ENCODE measurements at places on chromosomes 3 and 15.

DNA sequence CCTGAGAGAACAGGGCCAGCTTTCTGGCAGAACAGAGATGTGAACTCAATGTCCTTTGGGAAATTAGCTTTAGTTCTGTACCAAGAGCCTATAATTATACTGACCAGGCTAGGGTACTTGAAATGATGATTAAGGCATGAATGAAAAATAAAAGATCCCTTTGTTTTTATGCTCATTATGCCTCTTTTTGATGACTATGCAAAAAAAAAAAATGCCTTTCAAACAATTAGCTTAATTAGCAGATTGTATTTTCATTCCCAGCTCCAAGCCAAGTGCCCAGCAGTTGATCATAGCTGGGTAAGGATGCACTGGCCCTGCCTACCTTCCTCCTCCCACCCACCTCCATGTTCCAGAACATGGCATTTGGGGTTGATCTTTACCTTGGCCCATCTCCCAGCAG is 56.8 kb downstream of the LYZL4 start:
- DNase-seq = no peak

DNA sequence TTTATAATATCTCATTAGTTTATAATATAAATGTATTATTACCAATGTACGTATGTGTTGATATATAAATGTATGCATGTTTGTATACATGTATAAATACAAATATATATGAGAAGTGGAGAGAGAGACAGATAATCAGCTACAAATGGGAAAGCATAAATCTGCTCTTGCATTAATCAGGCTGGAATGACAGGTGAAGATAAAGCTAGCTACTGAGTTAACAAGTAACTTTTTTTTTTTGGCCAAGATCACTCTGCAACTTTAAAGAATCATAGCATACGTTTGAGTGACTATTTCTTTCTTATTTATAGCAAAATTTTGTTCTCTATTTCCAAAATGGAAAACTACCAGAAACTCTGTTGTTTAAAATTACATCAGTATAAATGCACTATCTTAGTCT is 422.8 kb downstream of the SI start:
- DNase-seq = no peak

GRCh38 chr15:63986185-63986680 is 60.1 kb downstream of the DAPK2 start:
- no peak for DNase-seq

GRCh38 chr15:25410649-25411048 is 28.2 kb downstream of the UBE3A start:
- no peak for DNase-seq

GRCh38 chr3:33388374-33389100 is 51.7 kb downstream of the UBP1 start:
- peak; percentile 54 for DNase-seq

- DNase-seq = no peak
Measured at GRCh38 chr3:142846779-142847577, 41.9 kb downstream of the PCOLCE2 start.

- DNase-seq = peak; percentile 62
Measured at GRCh38 chr3:77539677-77540076, 499.8 kb downstream of the ROBO2 start.

DNA sequence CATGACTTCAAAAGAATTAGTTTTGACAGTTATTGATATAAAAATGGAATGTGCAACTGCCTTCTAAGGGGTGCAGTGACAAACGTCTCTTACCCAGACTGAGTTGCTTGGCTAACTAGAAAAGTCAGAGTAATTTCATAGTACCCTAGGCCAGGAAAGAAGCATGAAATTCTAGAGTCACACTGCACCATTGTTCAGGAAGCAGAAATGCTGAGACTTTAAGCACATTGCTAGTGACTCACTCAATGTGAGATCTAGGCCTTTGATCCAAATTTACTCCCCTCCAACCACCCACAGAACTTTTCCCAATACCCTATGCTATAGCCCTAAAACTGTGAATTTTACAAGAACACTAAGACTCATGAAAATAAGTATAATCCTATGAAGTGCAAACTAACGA is 110.8 kb downstream of the DUT start:
- DNase-seq = no peak

GRCh38 chr15:94674296-94674695 is 442.9 kb downstream of the MCTP2 start:
- peak; percentile 11 for DNase-seq

DNA sequence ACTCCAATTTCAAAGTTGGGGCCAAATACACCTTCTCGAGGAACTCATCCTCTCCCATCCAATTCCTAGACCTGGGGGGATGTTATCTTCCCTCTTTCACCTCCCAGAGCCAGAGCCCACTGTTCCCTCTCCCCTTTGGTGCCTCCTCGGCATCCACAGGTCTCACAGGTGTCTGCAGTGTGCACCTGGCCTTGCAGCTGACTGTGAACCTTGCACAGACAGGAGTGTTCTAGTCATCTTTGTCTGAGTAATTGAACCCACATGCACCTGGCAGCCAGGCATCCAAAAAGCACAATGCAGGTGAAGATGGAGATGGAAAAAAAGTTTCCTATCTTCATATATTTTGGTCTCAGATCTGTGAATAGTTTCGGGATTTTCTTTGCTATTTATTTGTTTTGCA is 30.8 kb downstream of the PCOLCE2 start:
- DNase-seq = no peak

DNA sequence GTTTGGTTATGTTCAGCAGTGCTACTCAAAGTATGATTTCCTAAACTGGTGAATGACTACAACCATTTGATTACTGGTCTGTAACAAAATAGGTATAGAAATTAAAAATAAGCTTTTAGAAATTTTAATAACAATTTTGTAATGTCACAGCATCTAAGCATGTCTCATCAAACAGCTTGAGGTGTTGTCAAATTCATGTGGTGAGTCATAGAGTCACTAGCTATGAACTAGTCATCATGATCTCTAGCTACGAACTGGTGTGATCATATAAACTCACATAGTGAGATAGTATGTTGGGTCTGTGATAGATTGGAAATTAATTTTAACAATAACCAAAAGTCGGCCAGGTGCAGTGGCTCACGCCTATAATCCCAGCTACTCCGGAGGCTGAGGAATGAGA is 213.9 kb upstream of the RBMS3 start:
- peak; percentile 83 for DNase-seq

DNA sequence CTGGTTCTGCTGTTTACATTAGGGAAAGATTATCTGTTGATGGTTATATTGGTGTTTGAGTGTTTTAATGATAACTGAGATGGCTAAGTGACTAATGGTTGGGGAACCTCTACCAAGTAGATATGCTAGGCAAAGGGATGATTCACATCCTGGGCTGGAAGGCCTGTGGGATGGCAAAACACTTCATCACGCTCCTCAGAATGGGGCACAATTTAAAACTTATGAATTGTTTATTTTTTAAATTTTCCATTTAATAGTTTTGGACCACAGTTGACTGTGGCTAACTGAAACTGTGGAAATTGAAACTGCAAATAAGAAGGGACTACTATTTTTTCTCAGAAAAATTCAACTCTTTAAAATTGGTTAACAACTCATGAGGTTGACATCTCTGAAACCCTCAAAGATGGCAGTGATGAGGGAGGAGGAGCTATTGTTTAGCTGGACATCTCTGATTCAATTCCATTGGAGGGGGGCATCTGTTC is 100.5 kb upstream of the ZBED2 start:
- peak; percentile 72 for DNase-seq

- DNase-seq = no peak
Measured at GRCh38 chr3:83622526-83622925, 1336.3 kb upstream of the CADM2 start.

- DNase-seq = no peak
Measured at GRCh38 chr3:163491714-163492113, 1586.6 kb downstream of the SI start.

DNA sequence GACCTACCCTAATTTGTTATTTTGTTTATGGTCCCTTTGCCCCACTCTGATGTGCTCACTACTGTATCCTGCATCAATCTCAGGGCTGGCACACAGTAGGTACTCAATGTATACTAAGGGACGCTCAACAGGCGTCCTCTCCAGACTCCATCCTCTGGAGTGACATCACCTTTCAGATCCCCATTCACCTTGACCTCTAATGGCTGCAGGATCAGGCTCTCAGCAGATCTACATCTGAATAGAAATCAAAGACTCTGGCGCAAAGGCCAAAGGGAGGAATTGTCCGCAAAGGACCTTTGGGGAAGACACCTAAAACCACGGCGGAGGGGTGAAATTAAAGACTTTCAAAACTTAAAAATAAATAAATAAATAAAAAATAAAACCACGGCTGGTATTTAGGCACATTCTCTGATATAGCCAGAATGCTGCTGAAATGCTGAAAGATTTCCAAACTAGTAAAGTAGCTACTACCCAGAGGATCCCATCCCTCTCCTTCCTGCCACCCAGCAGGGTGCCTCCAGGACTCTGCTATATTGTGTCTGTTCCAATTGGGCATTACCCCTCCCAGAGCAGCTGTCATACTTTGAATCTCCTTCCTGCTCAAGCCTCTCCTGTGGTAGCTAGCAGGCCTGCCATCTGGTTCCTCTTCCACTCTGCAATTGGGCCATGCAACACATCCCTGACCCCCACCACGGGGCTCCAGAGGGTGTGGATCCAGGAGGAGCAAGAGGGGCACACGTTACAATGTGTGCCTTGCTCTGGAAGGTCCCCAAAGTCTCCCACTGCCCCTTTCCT is 6.1 kb downstream of the SHF start:
- no peak for DNase-seq

GRCh38 chr3:45198264-45199260 is 27.5 kb downstream of the TMEM158 start:
- no peak for DNase-seq

GRCh38 chr3:64890006-64890405 is 202.2 kb upstream of the ADAMTS9 start:
- DNase-seq = no peak

GRCh38 chr15:92638291-92638708 is 17.3 kb downstream of the FAM174B start:
- peak; percentile 38 for DNase-seq

GRCh38 chr3:119302697-119303551 is 8.7 kb downstream of the ARHGAP31 start:
- peak; percentile 38 for DNase-seq

- no peak for DNase-seq
Measured at GRCh38 chr15:81740416-81740815, 305.4 kb downstream of the MEX3B start.

GRCh38 chr3:63279005-63279841 is 1.1 kb downstream of the SYNPR start:
- no peak for DNase-seq

DNA sequence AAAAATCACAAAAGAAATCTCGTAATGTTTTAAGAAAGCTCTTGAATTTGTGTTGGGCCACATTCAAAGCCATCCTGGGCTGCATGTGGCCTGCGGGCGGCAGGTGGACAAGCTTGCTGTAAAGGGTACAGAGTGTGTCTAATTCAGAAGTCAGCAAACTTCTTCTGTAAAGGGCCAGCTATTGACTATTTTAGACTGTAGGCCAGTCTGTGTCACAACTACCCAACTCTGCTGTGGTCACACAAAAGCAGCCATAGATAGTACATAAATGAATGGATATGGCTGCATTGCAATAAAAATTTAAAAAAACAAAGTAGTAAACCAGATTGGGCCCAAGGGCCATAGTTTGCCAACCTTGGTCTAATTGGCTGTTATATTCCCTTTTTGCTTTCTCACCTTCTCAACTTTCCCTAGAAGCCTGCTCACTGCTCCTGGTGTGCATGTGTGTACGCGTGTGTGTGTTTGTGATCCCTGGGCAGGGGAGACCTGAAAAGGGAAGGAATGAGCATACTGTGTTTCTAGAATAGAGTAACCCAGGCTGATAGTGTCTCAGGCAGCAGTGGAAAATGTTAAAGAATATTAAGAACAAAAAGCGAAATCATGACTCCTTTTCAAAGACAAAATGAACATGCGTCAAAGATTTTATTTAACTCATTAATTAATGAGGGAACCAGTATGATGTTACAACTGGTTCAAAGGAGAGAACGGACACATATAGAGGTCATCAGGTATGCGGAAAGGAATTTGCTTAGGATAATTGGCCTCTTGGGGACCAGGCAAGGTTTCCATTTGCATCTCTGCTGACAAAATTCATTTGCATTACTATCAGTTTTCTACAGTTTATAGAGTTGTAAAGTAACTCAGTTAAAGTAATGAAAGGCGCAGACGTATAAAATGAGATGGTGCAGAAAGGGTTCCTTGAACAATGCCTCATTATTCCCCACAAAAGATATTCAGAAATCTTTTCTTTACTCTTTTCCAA is 248.0 kb downstream of the THSD4 start:
- no peak for DNase-seq

- DNase-seq = peak; percentile 77
Measured at GRCh38 chr3:63961891-63962290, 49.7 kb upstream of the SCAANT1 start.

DNA sequence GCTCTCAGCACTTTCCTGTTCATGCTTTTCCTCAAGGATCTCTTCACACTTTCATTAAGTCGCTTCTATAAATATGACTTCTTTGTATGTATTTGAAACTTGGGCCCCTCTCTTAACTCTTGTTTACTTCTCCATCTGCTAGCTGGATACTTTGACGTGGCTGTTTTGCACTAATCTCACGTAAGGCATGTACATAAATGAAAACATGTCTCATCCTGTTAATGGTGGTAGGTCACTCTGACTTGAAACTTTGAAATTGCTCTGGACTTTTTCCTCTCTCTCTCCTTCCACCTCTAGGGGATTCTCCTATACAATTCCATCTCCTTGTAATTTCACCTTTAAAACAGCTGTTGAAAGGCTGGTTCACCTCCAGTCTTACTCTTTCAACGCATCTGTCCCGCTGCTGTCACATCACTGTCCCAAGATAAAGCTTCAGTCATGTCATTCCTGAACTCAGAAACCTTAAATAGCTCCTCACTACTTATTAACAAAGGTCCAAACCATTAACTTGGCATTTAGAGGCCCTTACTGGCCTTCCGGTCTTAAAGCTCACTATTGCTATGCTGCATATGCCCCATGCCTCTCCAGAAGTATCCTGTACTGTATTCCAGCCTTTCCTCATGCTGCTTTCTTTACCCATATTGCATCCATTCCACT is 1.2 kb downstream of the BLOC1S6 start:
- peak; percentile 63 for DNase-seq

DNA sequence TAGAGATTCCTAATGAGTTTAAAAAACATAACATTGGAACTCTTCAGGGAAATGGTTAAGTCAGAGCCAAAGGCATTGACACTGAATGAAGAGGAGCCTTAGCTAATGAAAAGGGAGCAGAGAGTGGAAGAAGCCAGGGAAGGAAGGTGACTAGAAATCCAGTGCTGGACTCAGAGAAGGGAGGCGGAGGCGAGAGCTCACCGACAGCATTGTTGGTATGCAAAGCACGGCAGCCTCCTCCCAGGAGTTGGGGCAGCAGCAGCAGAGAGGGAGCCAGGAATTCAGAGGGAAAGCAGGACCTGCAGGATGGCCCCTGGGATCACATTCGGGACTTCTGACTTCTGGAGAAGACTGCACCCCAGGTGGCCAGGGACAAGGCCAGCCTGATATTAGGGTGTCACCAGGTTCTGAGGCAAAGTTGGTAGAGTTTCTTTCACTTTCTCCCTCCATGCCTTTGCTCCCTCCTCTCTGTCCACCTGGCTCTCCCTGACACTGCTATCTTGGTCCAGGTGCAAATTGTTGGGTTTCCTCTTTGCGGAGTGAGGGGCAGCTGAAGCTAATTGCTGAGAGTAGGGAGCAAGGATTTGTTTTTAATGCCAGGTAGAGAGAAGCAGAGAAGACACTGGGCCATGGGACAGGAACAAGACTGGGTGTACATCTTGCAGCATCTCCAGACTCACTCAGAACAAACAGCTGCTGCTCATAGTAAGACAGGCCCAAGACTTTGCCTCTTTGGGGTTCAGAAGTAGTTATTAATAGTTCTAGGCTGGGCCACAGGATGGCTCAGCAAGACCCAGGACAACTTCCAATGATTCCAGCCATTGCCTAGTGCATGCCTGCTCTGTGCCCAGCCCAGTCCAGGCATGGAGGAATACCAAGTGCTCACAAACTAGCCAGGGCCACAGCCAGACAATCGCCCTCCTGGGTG is 157.9 kb downstream of the TLE3 start:
- no peak for DNase-seq

Measured in renal cortical epithelial cell (primary cell).